ENCODE measurements at places on chromosomes 7 and 10.

- DNase-seq: peak; percentile 53
These were observed 62.8 kb downstream of the SH3PXD2A start for GRCh38 chr10:103792547-103792946.

DNA sequence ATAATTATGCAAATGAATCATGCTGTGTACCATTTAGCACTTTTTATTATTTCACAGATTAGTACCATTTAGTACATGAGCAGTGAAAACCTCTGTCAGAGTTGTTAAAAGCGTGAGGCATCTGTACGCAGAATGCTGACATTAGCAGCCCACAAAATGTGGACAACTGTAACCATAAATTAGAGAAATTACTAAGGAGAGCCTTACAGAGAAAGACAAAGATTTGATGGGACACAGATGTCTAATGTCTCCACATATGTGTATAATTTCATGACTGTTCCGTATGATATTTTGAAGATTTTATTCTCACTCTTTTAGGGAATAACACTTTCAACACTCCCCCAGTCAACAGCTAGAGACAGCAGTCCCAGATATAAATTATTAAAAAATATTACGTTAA, 414.0 kb upstream of the ANKRD30A start:
- DNase-seq: no peak

DNA sequence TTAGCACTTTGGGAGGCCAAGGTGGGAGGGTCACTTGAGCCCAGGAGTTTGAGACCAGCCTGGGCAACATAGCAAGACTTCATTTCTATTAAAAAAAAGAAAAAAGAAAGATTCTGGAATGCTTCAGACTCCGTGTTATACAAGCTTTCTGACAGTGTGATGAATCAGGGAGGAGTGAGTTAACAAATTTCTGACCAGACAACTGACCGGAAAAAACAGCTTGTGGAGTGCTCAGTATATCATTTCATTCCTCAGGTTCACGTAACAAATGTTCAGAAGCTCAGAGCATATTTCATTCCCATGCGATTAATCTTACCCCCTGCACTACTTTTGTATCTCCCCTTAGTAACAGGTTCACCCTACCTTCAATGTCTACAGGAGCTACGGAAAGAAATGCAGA, 28.6 kb upstream of the TNPO3 start:
- DNase-seq: no peak

- DNase-seq: peak; percentile 37
These were observed 29.2 kb downstream of the FAM3C start for GRCh38 chr7:121366852-121367431.

- no peak for DNase-seq
These were observed 541.0 kb downstream of the ZWINT start for GRCh38 chr10:55820071-55820470.

- no peak for DNase-seq
These were observed 21.6 kb downstream of the NT5C3A start for GRCh38 chr7:33040803-33041516.

DNA sequence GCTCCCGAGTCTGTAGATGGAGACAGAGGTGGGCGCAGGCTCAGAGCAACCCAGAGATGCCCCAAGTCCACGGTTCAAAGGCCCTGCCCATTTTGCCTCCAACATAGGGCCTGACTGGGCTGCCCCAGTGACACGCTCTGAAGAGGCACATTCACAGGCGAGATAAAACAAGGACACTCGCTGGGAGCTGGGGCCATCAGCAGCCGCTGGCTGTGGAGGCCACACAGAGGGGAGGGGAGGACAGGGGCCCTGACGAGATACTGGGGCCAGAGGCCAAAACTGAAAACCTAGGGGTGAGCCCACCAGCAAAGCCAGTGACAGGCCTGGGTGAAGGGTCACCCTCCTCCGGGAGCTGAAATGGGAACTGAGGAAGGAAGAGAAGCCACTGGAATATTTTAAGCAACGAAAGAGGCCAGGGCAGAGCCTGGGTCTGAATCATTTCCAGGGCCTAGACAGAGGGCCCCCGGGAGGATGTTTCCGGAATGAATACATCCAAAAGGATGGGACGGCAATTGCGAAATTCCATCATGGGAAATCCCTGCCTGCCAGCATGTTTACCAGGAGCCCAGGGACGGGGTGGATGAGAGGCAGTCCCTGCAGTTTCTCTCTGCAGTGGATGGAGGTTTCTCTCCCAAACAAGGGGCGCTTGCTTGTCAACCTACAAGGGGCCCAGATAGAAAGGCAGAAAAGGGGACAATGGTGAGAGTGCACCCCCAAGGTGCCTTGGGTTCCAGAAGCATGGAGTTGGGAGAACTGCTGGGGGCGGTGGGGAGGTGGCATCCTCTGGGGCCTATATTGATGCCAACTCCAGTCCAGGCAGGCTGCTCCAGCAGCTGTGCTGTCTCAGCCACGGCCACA, 29.0 kb upstream of the HSPA12A start:
- DNase-seq: peak; percentile 92

- DNase-seq: peak; percentile 32
These were observed 69.1 kb downstream of the MEST start for GRCh38 chr7:130560972-130561371.

DNA sequence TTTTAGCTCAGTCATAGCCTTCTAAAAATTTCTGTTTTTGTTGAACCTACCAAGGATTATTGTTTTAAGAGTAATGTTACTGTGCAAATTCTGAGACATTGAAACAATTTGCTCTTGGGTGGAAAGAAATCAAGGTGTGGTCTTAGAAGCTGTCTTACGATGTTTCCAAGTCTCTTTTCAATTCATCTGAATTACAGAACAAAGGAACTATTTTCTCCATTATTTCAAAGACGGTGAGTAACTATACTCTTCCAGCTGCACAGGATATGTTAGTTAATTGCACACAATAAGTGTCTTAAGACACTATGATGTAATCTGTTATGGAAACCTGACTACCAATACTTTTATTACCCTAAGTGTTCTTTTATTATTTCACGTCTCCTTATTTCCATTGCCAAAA, 106.8 kb upstream of the POM121L12 start:
- DNase-seq: no peak

DNA sequence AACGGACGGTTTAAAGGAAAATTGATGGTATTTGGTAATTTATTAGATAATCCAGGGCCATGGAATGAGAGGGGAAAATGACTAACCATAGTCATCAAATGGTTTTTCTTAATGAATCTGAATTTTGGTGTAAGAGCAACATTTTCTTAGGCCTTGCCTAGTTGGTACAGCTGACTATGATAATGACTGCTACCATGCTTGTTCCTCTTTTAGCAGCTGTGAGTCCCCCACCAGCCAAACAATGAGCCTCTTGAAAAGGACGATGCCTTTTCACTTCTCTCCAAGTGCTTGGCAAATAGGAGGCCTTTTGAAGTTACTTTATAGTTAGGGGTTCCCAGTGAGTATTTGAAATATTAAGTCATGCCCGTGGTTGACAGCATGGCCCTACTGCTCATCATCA, 53.0 kb downstream of the TRUB1 start:
- no peak for DNase-seq

- DNase-seq: no peak
These were observed 27.1 kb upstream of the HABP2 start for GRCh38 chr10:113525713-113526112.

GRCh38 chr7:98562871-98563495, 54.1 kb upstream of the NPTX2 start:
- DNase-seq: no peak

DNA sequence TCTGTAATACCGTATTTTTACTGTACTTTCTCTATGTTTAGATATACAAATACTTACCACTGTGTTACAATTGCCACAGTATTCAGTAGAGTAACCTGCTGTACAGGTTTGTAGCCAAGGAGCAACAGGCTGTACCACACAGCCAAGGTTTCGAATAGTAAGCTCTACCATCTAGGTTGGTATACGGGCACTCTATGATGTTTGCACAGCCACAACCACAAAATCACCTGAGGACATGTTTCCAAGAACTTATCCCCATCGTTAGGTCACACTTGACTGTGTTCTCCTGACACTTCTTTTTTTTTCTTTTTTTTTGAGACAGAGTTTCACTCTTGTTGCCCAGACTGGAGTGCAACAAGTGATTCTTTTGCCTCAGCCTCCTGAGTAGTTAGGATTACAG, 134.6 kb upstream of the TRIM24 start:
- DNase-seq: no peak

- peak; percentile 50 for DNase-seq
These were observed 129.9 kb upstream of the LYZL2 start for GRCh38 chr10:30759423-30759822.

GRCh38 chr7:767941-768731, 41.1 kb upstream of the PRKAR1B start:
- no peak for DNase-seq

GRCh38 chr10:2777666-2778355, 289.5 kb upstream of the PFKP start:
- no peak for DNase-seq

DNA sequence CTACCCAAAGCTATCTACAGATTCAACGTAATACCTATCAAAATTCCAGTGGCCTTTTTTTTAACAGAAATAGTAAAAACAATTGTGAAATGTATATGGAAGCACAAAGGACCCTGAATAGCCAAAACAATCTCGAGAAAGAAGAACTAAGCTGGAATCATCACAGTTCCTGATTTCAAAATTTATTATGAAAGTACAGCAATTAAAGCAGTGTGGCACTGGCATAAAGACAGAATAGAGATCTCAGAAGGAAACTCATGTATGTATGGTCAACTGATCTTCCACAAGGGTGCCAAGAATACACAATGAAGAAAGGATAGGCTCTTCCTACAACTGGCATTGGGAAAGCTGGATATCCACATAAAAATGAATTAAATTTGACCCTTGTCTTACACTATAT, 23.2 kb downstream of the PNLIPRP3 start:
- DNase-seq: no peak

DNA sequence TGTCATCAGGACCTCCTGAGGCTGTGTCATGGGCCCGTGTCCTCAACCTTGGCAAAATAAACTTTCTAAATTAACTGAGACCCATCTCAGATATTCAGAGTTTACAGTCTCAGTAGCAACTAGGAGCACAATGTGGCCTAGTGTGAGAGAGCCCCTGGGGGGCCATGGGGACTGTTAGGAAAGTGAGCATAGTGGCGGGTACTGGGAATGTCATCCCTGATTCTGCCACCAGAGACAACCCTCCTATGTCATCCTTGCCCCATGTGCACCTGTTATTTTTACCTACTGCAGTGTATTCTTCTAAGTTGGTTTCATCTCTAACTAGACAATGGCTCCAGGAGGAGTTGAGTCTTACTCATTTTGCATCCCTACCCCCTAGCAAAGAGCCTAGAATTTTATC, 78.6 kb downstream of the CCDC71L start:
- DNase-seq: no peak

DNA sequence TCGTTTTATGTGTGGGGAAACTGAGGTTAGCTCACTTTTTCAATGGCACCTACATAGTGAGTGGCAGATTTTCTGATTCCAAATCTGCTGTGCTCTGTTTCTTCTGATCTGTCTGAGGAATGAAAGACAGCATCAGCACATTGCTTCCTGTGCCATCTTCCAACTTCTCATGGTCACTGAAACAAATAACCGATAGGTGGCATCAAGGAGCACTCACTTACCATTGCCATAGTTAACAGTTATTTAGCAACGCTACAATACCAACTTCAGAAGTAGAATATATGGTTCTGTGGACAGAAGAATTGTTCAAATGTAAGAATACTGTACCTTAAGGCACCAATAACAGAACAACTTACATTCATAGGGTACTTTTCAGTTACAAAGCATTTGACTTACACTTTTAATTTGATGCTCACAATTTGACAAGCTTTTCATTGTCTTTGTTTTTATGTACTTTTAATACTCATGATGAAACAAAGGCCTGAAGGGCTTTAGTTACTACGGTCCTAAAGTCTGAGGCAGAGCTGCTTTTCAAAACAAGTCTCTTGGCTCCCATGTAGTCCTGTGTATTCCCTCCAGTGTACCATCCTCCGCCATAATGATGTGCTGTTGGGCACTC, 228.9 kb upstream of the TCF7L2 start:
- DNase-seq: peak; percentile 56

GRCh38 chr7:151039850-151040548, 8.3 kb upstream of the ASIC3 start:
- DNase-seq: no peak

DNA sequence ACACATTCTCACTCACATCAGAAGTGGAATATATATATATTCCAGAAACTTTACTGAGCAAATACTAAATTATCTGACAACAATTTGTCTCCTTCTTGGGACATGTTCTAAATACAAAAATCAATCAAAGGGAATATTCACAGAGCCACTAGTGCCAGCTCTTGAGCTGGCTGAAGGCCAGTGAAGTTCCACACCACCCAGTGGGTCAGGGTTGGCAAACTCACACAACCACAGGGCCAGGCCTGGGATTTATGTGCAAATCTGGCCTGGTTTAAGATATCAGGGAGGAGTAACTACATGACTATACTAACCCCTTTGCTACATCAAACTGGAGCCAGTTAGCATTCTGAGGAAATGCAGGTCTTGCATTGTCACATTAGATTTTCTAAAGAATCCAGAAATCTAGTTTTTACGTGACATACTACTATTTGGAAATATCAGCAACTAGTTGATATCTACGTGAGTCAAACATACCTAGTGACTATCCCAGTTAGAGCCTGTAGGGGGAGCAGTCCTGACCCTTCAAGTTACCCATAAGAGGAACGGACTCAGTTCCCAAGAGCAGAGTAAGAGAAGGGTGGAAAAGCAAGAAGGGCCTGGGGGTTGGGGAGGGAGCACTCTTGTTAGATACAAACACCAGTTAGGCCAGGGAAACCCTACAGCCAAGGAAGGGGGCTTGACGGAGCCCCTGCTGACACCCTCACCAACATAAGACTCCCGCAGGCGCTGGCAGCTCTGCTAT, 600.4 kb downstream of the KCNMA1 start:
- DNase-seq: peak; percentile 9

- DNase-seq: no peak
These were observed 53.7 kb upstream of the KLF6 start for GRCh38 chr10:3838460-3839437.

GRCh38 chr7:1848013-1848640, 178.1 kb downstream of the ELFN1 start:
- no peak for DNase-seq

- no peak for DNase-seq
These were observed 11.3 kb downstream of the NPTX2 start for GRCh38 chr7:98628418-98628817.

DNA sequence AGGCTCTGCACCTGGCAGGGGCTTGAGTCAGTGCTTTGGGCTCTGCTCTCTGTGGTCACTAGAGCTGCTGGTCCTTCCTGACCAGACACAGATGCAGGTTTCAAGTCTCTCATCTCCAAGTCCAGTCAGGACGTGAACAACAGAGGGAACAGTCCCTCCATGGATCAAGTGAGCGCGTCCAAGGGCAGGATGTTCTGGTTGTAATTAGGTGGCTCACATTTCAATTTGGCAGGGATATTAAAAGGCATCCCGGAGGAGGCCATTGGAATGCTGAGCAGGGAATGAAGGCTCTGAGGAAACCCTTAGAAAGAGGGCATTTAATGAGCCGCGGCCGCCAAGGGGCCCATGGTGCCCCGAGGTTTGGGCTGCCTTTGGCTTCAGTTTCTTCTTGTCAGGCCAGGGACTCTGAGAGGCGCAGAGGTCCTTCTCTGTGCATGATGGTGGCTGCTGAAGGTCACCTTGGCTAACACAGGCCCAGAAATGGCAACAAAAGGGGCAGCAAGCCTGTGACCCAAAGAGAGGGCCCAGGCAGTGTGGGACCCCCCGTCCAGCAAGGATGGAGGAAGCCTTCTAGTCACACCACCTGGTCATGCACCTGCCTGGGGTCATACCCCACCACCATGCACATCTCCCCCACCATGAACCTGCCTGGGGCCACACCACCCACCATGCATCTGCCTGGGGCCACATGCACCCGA, 30.7 kb upstream of the INPP5A start:
- DNase-seq: peak; percentile 76
